Type B pancreatic cell (in vitro differentiated cells): ENCODE measurements at places on chromosomes 11 and 22. TPM values are rescaled to one million over a fixed set of nuclear protein-coding genes. Genes with fewer than 3 reads are reported as not detected.

DNA sequence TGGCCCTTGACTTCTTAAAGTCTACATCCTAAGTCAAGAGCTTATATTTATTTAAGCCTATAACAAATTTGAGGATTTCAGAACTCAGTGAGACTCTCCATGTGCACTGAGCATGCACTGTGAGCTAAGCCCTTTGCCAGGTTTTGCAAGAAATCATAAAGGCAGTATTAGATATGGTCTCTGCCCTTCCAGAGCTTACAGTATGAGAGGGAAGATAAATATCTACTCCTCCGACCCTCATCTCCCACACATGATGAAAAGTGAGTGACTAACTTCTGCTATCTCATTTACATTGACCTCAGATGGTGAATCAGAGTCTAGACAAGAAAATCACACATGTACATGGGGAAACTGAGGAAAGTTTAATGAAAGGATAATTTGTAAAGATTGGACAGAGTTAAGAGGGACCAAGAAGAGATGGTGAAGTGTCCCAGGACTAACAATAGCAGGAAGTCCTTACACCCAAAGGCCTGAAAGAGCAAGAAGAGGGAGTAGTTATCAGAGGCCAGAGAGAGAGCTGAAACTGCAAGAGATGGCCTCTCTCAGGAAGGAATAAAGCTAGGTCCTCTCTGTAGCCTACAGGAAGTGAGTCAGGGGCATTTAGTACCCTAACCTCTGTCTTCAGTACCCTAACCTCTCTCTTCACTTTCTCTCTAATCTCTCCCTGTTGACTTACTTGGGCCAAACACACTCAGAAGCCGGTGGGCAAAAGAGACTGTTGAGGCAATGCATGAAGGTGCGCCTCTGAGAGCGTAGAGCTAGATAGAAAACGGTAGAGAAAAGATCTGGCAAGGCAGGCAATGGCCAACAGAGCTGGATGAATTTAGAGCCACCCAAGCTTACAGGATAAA, 23.0 kb upstream of the BLID start:
- DNase-seq: no peak

DNA sequence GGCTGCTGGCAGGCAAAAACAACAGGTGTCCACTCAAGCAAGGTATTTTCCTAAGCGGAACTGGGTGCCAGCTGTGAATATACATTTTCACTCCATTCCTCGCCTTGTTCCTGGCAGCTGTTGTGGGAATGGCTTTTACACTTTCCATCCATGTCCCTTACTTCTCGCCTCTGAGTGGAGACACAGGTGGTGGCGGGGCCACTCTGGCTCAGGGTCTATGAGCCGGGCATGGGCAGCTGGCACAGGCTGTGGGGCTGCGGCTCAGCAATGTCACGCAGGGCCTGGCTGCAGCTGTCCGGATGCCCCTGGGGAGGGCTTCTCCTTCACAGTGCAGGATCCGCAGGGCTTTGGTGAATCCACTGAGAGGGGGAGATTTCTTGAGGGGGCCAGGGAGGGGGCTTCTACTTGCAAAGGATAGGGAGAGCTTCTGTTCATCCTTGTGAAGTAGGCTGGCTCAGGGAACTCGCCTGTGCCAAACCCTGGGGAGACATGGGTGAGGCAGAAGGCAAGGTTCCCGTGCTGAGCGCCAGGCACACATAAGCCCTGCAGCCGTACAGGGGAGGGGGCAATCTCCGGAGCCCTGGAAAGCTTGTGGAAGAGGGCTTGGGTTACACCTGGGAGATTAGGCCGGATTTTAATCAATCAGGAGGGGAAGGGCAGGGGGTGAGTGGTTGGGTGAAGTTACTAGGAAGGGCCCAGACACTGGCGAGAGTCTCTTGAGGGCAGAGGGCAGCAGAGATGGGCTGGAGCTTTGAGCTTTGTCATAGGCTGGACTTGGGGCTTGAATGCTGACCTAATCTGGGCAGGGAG, 45.7 kb downstream of the KCNQ1OT1 start:
- no peak for DNase-seq

DNA sequence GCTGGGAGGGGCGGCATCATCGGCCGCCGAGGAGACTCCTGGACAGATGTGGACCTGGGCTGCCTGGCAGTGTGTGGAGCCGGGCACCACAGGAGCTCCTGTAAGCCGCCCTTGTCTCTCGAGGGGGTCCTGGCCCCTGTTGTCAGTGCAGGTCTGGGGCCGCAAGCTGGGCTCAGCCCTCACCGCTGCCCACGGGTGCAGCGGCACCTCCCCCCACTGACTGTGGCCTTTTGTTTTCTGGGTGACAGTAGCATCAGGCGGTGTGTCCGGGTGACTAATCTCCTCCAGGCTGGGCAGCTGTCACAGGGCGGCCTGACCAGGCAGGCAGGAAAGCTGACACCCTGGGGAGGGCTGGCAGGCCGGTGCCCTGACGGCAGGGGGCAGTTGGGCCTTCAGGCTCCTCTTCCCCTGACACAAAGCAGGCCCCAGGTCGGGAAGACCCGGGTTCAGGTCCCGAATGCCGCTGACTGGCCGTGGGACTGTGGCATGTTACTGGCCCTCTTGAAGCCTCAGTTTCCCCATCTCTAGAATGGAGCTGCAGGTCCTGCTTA, 16.3 kb downstream of the DGKZ start:
- DNase-seq: no peak

DNA sequence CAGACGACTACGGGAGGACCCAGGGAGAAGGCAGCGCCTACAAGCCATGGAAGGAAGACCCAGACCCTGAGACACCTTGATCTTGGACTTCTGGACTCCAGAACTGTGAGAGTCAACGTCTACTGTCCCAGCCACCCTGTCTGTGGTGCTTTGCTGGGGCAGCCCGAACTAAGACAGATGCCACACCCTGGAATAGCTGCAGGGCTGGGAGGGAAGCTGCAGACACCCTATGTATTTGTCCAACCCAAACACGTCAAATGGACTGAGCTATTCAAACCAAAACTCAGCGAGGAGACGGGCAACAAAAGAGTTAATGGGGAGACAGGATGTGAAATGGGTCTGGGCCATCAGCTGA, 169.3 kb downstream of the CTTN start:
- no peak for DNase-seq

DNA sequence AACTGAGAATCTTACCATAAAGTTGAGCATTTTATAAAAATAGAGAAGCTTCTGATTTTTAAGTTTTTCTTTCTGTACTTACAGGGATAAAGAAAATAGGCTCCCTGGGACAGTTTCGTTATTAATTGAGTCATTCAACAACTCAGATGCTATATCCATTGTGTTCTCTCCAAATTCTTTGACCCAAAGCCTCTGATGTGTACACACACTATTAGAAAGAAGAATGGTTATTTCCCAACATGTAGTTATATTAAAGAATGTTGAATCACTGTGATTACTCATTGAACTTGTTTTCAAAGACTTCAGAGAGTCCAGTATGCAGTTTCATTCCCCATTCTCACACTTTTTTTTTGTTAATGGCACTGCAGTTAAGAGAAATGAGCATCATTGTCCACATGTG, 734.3 kb upstream of the ARHGAP42 start:
- no peak for DNase-seq

DNA sequence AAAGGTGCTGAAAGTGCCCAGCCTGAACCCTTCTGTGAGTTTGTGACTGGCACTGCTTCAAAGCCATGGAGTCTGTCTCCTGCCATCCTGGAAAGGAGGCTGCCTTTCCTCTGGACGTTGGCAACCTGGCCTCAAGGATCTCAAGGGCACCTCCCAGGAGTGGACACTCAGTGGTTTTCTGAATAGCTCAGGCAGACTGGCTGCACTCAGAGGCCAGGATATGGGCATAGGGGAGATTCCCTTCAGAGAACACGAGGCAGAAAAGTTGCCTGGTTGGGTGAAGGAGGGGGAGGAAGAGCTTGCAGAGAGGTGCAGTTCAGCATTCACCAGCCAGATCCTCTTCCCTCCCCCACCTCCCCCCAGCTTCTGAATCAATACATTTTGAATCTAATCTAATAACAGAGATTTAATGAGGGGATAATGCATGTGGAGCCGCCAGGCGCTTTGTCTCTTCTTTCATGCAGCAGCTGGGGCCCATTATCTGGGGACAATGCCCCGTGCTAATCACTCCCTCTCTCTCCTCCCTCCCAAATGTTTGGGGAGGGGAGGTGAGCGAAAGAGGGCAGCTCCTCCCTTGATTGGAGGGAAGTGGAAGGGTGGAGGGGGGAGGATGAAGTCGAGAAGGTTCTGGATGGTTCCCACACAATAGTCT, 17.7 kb downstream of the HTR3A start:
- no peak for DNase-seq

GRCh38 chr11:17014833-17015626, 816 bp upstream of the PLEKHA7 start:
- peak; percentile 49 for DNase-seq

GRCh38 chr11:126348806-126349582, 6.5 kb upstream of the ST3GAL4 start:
- no peak for DNase-seq

- no peak for DNase-seq
Observed at GRCh38 chr11:33376331-33377310, 119.4 kb downstream of the HIPK3 start.

- peak; percentile 77 for DNase-seq
Observed at GRCh38 chr11:108498046-108498815, at the start of gene POGLUT3. Gene POGLUT3, minus strand, starts transcription at chr11:108498384. Its CDS starts 18 bp downstream, at chr11:108498366.

Gene TMEM223
- total RNA-seq: 21.9 and 23.3 TPM in 2 replicates

Gene TPBGL
- 0.31 and 0.56 TPM in 2 replicates for total RNA-seq

Gene SYT9
- total RNA-seq: 1.6 and 2.1 TPM in 2 replicates

Gene PNPLA3
- 3.8 and 5.9 TPM in 2 replicates for total RNA-seq
